Activated CD4-positive, CD25-positive, alpha-beta regulatory T cell (primary cell): ENCODE measurements at places on chromosomes 7 and 10.

DNA sequence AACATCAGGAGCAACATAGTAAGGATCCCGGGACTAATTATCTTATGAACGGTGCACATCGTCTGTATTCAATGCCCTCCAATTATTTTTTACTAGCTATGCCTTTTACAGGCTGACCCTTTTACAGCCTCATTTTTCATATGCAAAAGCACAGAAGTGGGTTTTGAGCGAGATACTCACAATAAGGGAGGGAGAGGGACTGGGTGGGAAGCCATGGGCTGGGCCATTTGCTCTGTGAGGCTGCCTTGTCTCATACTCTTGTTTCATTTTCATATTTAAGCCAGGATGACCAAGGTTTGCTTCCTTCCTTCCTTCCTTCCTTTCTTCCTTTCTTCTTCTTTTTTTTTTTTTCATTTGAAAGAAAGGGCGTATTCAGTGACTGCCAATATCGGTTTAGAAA lies 259.3 kb downstream of the TRIL start:
- DNase-seq: no peak

DNA sequence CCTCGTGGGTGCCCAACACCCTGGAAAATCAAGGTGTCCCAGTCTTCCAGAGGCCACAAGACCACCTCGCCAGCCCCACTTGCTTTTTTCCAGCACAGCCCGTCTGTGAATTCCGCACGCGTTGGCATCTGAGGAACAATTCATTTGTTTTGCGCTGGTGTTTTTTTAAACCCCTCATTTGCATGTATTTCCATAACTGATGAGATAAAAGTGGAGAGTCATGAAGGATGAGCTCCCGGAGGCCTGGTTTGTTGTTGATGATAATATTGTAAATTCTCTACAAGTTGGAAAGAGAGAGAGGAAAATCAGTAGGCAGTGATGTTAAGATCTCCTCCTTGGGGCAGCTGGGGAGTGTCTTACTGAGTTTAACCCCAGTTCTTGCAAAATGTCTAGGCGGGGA lies 34.6 kb downstream of the SLC29A3 start:
- no peak for DNase-seq

DNA sequence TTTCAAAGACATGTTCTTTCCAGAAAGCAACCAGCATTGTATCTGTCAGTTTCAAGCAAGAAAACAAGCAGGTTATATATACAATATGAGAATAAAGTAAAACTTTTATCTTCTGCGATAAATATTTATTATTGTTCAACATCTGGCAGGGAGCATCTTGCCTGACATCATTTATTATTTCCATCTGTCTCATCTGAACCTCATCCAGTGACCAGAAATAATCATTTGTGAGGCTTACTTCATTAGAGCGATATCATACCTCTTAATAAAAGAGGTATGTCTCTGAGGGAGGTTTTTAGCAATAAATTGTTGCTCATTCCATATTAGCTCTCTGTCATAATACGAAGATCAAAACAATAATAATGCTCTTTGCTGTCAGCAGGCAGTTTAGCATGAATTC lies 226.1 kb downstream of the CDC14C start:
- DNase-seq: no peak

DNA sequence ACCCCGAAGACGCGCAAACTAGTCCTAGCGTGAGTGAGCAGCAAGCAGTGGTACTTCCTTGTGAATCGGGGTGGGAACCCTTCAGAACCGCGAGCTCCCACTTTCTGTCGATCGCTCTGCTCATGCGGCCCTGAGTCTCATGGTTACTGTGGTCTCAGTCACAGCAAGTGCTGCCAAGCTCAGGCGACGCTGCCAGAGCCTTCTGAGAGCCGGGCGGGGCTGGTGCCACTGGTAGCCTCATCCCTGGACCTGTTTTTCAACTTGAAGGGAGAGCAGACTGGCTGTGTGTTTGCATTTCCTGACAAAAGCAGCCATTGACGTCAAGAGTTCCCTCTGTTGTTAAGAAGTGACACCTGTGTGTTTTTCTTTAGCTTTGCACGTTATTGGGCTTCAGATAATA lies 32.9 kb upstream of the BHLHA15 start:
- no peak for DNase-seq

DNA sequence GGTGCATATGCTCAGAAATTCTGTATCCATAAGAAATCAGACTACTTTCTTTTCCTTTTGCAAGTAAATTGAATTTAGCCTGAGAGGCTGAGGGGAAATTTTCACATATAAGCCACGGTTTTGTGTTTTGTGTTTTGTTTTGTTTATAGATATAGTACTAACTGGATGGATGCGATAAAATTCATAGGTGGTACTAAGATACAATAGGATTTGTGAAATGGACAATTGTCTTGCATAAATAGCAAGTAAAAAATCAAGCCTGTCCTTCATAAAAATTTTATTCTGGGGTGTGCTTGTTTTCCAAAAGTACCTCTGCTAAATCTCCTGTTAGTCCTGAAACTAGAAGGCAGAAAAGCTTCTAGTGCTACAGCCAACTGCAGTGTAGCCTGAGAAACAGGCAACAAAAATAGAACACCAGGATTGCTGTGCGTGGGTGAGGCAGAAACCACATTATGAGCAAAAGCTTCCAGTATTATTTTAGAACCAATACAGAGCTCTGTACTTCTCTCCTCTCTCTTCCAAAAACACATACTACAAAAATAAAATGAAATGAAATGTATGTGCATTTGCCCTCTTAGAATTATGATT lies 634 bp upstream of the HDAC9 start:
- DNase-seq: no peak

- DNase-seq: no peak
These were observed 181.3 kb upstream of the ADO start for GRCh38 chr10:62623223-62623622.

DNA sequence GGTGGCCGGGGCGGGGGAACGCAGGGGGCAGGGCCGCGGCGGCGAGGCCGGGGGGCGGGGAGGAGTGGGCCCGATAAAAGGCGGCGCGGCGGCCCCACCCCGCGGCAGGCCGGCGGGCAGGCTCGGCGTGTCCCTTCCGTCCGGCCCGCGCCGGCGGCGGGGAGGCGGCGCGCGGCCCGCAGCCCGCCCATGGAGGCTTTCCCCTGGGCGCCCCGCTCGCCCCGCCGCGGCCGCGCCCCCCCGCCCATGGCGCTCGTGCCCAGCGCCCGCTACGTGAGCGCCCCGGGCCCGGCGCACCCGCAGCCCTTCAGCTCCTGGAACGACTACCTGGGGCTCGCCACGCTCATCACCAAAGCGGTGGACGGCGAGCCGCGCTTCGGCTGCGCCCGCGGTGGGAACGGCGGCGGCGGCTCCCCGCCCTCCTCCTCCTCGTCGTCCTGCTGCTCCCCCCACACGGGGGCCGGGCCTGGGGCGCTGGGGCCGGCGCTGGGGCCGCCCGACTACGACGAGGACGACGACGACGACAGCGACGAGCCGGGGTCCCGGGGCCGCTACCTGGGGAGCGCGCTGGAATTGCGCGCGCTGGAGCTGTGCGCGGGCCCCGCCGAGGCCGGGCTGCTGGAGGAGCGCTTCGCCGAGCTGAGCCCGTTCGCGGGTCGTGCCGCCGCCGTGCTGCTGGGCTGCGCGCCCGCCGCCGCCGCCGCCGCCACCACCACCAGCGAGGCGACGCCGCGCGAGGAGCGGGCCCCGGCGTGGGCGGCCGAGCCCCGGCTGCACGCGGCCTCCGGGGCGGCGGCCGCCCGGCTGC lies at the start of gene NANOS1:
Gene NANOS1 (plus strand): TSS at position 102 of the 808 bp plus-strand sequence. CDS start 88 bp downstream, at position 190.
- no peak for DNase-seq

- DNase-seq: peak; percentile 76
These were observed at the start of gene ARMH3 for GRCh38 chr10:102055647-102056419. Gene ARMH3 (minus strand): TSS chr10:102056173. CDS start chr10:102040114, 16,059 bp downstream.

- DNase-seq: no peak
These were observed 3.4 kb downstream of the CALHM2 start for GRCh38 chr10:103448746-103449145.

DNA sequence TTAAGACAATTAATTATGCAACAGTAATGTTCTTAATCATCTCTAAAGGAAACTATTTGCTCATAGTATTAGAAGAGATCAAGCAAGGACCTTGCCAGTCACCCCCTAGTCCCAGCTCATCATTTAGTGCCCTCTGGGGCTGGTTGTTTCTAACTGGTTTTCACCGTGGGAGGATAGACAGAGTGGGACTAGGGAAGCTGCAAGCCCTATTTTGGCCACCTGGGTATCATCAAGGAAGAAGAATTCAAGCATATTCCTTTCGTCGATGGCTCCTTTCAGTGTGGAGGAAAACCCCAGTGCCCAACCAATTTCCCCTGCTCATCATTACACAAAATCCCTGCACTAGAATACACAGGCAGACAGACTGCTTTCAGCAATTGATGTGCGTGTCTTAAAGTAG lies 30.6 kb upstream of the FGFR2 start:
- no peak for DNase-seq

- no peak for DNase-seq
These were observed 420.3 kb downstream of the PHTF2 start for GRCh38 chr7:78218876-78219275.

GRCh38 chr7:114519240-114519639 lies 104.6 kb downstream of the FOXP2 start:
- no peak for DNase-seq

GRCh38 chr10:89428877-89429276 lies 14.5 kb downstream of the IFIT5 start:
- no peak for DNase-seq

DNA sequence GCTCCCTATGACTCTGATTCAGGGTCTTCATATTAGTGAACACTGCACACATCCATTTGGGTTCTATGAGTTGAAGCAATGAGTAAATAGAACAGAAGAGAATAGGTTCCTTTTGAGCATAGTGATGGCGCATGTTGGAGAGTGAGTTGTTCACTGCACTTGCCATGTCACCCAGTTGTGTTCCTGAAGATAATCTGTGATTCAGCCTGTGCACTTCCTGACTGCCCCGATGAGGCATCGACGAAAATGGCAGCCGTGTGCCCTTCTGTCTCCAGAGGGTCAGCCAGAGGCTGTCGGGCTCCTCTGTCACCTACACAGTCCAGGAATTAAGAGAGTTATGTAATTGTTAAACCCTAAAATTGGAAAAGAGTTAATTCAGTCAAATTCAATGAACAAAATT lies 94.7 kb downstream of the GALNT11 start:
- no peak for DNase-seq

DNA sequence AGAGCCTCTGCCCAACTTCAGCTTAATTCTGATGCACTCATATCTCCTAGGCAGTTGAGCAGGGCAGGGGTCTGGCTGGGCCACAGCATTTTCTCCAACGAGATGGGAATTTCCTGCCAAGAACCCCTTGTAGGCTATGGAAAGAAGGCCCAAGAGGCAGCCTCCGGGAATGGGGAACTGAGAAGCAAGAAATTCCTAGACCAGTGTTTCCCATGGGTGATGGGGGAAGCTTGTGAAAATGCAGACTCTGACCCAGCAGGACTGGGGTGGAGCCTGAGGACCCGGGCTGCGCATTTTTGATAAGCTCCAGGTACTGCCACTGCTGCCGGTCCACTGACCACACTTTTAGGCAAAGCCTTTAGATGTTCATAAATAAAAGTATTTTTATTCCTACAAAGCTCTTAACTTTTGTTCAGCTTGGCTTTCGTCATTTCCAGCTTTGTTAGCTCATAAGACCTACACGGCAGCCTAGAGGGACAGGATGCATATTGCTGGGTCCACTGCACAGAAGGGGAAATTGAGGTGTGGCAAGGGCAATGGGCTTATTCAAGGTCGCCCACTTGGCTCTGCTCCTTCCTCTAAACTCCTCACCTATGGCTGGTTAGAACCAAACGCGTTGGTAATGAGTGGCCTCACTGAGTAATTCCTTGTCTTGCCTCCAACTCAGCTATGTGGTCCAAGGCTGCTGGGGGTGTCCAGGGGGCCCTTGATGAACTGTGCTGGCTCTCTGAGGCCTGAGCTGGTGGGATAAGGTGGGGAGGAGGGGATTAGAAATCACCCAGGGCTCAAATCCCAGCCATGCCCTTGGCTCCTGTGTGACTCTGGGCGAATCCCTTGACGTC lies 29.5 kb downstream of the ZCCHC24 start:
- no peak for DNase-seq

GRCh38 chr10:124721330-124722045 lies 22.7 kb downstream of the FAM53B start:
- DNase-seq: no peak

DNA sequence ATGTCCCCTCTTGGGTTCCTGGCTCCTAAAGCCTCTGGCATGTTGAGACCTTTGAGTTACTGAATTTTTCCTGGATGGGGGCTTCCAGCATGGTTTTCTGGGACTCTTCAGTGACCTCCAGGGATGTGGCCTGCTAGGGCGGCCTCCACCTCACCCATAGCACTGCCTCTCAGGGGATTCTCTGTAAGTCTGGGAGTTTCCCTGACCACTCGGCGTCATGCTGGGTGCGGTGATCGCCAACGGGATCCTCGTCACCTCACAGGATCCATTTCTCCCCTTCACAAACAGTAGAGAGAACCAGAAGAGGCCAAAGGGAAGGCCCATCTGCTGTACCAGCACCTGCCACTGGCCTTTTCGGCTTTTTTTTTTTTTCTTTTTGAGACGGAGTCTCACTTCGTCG lies 84.3 kb downstream of the NPTX2 start:
- DNase-seq: no peak

DNA sequence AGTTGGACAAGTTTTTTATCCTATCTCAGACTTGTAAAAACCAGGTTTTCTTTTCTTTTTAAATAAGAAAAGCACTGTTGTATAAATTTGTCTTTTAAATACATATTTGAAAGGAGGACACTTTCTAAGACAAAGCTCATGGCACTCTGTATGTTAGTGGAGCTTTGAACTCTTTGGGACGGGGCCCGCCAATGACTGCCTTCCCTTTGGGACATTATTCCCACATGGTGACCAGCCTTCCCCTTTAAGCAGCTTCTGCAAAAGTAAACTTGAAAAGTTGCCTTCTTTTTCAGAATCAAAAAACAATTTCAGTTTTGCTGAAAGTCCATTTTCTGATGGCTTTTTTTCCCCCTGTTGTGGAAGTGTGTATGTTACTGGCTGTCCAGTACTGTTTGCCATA lies 1.8 kb downstream of the CUX1 start:
- no peak for DNase-seq

DNA sequence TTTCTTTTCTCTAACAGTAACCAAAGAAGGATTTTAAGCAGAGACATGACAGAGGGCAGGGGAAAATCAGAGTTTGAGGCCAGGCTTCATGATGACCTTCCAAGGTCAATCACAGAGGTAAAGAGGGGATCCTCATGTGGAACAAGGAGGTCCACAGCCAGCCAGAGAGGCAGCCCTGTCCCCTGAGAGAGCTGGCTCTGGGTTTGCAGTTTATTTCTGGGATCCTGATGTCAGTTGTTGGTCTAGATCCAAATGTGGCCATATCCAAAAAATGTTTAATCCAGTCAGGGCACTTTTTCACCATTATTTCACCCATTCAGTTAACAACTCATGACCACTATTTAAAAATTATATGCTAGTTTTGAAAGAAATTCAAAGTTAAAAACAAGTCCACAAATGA lies 45.6 kb downstream of the GPR141 start:
- DNase-seq: no peak
